ENCODE measurements at places on chromosomes 6 and 20.

- no peak for DNase-seq
Measured at GRCh38 chr6:16277101-16277981, 39.0 kb downstream of the GMPR start.

DNA sequence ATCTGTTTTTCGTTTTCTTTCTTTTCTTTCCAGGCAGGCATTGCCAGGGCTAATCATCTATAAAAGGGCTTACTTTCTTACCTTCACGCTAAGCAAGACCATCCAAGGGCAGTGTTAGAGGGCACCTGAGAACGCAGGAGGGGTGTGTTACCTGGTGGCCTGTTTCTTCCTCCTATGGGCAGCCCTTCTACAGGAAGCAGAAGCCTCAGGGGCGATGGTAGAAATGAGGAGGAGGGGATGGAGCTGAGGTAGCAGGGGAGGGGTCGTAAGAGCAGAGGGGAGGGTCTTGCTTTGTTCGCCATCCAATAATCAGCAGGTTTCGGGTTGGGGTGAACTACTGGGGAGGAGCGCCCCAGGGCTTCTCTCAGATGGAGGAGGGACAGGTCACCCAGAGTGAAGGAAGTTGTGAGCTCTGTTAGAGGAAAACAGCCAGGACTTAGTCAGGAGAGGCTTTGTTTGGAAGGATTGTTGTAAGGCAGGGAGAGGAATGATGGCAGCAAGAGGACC lies 1.5 kb upstream of the CCR6 start:
- no peak for DNase-seq

DNA sequence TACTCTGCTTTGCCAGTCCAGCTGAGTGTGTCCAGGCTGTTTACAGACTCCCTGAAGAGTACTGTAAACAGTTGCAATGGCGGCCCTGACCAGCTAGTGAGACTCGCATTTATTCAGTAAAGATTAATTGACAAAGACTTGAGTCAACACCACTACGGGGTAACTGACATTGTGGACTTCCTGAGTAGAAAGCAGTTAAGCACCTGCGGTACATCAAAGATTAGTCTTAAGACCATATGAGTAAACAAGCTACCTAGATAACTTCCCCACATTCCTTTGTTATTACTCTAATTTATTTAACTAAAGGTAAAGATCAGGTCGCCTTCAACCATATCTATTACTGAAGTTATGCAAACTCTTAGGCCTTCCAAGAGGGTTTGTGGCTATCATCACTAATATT lies 12.6 kb downstream of the VPS52 start:
- no peak for DNase-seq

DNA sequence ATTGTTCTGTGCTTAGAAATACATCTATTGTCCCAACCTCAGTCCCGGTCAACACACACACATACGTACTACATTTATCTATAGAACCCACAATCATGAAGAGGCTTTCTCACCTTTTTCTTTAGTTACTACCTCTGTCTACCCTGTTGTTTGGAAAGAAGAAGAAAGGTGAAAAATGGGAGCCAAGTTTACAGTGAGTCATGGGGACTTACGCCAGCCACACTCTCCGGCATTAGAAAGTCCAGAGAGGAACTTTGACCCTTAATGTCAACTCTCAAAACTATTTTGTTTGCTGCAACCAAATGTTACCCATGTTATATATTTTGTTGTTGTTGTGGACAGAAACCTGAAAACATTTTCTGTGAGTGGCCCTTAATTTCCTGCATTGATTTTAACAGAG lies 259.1 kb downstream of the ZFAND3 start:
- no peak for DNase-seq

DNA sequence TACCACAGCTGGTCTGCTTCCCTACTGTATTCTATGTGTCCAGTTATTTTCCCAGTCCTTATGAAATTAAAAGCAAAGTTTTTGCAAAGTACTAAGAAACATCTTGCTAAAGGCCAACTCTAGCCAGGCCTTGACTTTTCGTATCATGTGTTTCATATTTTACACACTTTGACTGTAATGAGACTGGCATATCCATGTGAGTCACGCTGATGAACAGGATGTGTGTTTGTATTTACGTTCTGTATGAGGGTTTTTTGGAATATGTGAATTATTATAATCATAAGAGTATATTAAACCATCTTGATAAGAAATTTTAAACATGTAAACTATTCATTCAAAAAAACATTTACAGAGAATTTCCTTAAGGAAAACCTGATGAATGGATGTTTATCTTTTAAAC lies 59.7 kb downstream of the EYA4 start:
- no peak for DNase-seq

- no peak for DNase-seq
Measured at GRCh38 chr6:43608807-43609206, 20.3 kb downstream of the GTPBP2 start.

DNA sequence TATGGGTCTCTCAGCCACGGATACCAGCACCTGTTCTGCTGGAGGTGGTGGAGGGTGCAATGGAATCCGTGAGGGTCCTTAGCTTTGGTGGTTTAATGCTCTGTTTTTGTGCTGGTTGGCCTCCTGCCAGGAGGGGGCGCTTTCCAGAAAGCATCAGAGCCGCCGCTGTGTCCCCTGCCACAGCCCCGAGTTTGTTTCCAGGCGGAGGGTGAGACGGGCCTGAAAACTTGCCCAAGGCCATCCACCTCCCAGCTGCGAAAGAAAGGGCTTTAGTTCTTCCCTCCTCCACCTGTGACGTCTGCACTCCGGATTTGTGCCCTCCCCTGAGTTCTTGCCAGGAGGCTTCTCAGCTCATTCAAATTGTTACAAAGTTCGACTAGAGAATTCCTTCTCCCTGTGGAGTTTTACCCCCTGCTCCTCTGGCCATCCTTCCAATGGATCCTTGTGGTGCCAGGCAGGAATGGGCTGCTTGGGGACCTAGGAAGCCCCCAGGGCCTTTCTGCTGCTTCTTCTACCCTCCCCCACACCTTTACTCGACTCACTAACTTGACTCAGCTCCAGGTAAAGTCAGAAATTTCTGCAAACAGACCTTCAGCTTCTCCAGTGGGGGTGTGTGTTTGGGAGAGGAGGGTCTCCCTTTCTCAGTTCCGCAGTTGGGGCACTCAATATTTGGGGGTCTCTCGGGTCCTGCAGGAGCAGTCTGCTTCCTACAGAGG lies 873.7 kb downstream of the KIF16B start:
- DNase-seq = no peak

DNA sequence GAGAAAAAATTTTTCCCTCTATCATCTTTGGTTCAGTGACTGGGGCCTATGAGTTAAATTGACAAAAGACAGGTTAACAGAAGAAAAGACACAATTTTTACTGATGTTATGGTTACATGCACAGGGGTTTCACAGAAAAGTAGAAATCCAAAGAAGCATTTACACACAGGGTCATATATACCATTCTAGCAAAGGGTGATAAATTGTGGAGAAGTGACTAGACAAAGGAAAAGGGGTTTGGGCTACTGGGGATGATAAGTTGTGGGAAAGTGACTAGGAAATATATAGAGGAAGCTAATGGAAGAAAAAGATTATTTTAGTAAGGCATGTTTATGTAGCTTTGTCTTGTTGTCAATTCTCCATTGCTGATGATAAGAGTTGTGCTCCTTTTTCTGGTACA lies 276.7 kb upstream of the JARID2 start:
- no peak for DNase-seq

DNA sequence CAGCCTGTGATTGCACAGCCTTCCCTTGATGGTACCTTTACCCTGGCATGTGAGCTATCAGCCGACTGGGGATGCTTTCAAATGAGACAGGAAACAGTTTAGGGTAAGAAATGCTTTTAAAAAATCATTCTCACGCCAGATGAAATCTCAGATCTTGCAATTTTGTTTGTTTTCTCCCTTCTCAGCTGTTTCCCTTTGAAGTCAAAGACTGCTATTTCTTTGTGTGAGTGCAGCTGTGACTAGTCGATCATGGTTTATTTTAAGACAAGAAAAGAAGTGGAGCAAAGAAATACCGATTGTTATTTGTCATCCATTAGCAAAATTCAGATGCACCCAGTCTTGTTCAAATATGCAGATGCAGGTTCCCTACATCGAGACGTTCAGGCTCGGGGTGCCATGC lies 489.7 kb downstream of the QKI start:
- DNase-seq = no peak

- peak; percentile 44 for DNase-seq
Measured at GRCh38 chr6:12010635-12011275, 1.4 kb upstream of the HIVEP1 start.

- no peak for DNase-seq
Measured at GRCh38 chr6:50711686-50712085, 1.6 kb upstream of the TFAP2D start.

DNA sequence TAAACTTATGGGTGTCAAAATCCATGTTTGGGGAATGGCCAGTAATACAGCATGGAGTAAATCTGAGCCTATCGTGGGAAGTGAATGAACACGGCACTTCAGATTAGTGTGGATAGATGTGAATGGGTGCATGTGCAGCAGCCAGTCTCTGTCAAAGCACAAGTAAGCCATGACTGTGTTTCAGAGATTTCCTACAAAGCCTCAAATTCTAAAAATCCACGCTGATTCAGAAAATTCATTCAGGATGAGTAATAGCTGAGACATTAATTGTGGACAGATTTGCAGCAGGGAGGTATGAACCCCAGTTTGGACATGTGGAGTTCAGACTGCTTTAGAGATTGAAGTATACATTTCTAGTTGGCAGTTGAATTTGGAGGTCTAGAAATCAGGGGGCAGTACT lies 115.1 kb downstream of the QKI start:
- DNase-seq = no peak
